Adrenal gland (tissue), 19 donors: ENCODE measurements at places on chromosomes 2 and 18.
A peak's percentile ranks its signal among the peaks of the same experiment; 100 is the strongest.

DNA sequence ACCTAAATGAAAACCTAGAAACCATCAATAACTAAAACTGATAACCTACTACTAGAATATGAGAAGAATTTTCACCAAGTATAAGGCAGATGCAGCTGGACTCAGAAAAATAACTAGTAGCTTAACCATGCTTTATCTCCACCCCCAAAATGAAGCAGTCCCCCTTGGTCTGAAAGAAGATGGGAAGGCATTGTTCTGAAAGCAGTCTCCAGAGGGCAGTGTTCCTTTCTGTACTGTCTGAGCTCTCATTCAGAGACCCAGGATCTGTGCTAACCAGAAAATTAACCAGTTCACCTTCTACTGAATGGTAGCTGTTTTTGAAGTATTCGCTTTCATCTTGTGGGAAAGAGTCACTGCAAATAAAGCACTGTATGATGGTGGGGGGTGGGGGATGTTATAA lies 273.0 kb downstream of the PDE11A start:
- H3K36me3 ChIP-seq, result no peaks in the 10 kb centered on the region
- no peak overlapping the region for H3K4me3 ChIP-seq
- H3K27ac ChIP-seq, result no peak overlapping the region
- no peaks in the 10 kb centered on the region for H3K4me1 ChIP-seq
- no peak for DNase-seq

GRCh38 chr2:73033142-73033765 lies 38.3 kb downstream of the SFXN5 start:
- no peaks in the 10 kb centered on the region for H3K4me1 ChIP-seq
- no peaks in the 10 kb centered on the region for H3K36me3 ChIP-seq
- no peak for DNase-seq

DNA sequence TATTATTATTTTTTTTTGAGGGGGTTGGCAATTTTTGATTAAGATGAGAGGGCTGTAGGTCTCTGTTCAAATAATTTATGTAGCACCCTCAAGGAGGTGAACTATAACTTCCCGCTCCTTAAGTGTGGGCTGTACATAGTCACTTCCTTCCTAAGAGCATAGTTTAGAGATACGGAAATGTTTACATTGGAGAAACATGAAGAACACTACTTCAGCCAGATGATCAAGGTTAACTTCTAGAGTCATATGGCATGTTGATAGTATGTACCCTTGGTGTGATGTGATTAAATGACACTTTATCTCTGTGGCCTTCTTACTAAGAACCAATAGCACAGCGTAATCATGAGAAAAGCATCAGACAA lies 93.7 kb downstream of the MIB1 start:
- H3K4me3 ChIP-seq, result no peak overlapping the region
- peaks cover 8% of the 10 kb centered on the region for H3K36me3 ChIP-seq
- DNase-seq, result no peak
- H3K4me1 ChIP-seq, result peaks cover 17% of the 10 kb centered on the region
- H3K27ac ChIP-seq, result no peak overlapping the region

DNA sequence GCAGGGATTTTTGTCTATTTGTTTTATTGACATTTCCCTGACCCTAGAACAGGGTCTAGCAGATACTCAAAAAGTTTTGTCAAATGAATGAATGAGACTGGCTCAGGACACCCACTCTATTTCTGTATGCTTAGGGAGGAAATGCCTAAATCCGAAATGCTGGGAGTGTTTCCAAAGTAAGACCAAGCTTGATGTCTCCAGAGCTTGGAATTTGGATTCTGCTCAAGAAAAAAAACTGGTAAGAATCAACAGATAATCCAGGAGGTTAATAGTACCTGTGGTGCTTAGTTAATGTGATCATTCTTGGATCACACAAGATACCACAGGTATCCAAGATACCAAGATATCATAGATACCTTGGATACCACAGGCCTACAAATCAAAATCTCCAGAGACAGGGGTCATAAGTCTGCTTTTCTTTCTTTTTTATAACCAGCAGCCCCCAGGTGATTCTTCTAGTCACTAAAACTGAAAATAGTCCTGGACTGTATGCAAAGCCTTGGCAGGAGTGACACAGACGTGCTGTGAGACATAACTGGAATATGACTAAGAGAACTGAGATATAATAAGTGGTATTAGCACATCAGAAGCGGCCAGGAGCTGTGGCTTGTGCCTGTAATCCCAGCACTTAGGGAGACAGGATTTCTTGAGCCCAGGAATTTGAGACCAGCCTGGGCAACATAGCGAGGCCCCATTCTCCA lies 39.9 kb upstream of the SP3 start:
- H3K4me1 ChIP-seq, result no peaks in the 10 kb centered on the region
- DNase-seq, result no peak
- H3K27me3 ChIP-seq, result no peaks in the 10 kb centered on the region

DNA sequence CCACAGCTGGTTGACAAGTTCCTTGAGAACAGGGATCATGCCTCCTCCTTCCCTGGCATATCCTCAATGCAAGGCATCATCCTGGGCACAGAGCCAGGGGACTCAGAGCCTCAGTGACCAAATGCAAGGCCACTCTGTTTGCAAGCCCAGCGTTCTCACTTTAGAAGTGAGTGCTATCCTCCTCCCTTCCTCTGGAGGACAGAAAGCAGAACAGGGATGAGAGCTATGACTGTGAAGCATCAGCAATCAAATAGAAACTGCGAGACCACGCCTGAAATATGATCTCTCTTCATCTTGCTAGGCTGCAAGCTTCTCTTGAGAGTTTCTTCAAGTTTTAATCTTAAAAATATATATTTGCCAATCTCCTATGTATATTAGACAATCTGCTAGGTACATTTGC lies 119.8 kb downstream of the LRATD1 start:
- peak; percentile 20 for DNase-seq
- no peak overlapping the region for H3K27ac ChIP-seq
- no peaks in the 10 kb centered on the region for H3K36me3 ChIP-seq
- H3K4me3 ChIP-seq, result no peak overlapping the region

GRCh38 chr2:224835405-224835804 lies 119.2 kb upstream of the CCDC195 start:
- peaks cover under 1% of the 10 kb centered on the region for H3K36me3 ChIP-seq
- DNase-seq, result no peak
- H3K4me3 ChIP-seq, result no peak overlapping the region

- H3K27ac ChIP-seq, result peak overlapping the region; percentile 97
- H3K4me1 ChIP-seq, result peaks cover 27% of the 10 kb centered on the region
- no peak for DNase-seq
- H3K4me3 ChIP-seq, result no peak overlapping the region
Observed at GRCh38 chr2:95122197-95122551, 566 bp upstream of the MRPS5 start.

- no peaks in the 10 kb centered on the region for H3K36me3 ChIP-seq
- H3K4me1 ChIP-seq, result peaks cover 12% of the 10 kb centered on the region
- H3K27ac ChIP-seq, result peak overlapping the region; percentile 85
- no peaks in the 10 kb centered on the region for H3K27me3 ChIP-seq
Observed at GRCh38 chr18:76459687-76460350, 35.2 kb downstream of the ZNF516 start.

DNA sequence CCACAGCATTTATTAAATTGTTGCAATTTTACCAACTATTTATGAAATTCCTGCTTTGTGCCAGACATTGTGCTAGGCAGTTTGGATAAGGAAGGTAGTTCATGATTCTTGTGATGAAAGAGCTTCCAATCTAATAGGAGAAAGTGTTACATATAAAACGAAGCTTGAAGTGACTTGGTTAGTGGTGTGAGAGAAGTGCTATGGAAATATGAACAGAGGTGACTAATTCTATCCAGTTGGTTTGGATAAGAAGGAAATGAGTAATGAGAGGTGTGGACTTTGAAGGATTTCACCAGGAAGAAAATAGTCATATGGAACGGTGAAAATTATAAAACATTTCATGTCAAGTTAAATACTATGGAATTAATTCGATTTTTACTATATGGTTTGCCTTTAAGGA lies 48.6 kb downstream of the EML6 start:
- DNase-seq, result no peak
- peaks cover 9% of the 10 kb centered on the region for H3K4me1 ChIP-seq
- H3K27me3 ChIP-seq, result no peaks in the 10 kb centered on the region
- no peaks in the 10 kb centered on the region for H3K36me3 ChIP-seq

- no peak for DNase-seq
- H3K36me3 ChIP-seq, result no peaks in the 10 kb centered on the region
- no peak overlapping the region for H3K27ac ChIP-seq
- H3K4me1 ChIP-seq, result no peaks in the 10 kb centered on the region
- H3K4me3 ChIP-seq, result no peak overlapping the region
Observed at GRCh38 chr2:203583701-203584100, 48.6 kb upstream of the RAPH1 start.

- no peaks in the 10 kb centered on the region for H3K4me1 ChIP-seq
- no peak overlapping the region for H3K27ac ChIP-seq
- no peak overlapping the region for H3K4me3 ChIP-seq
- H3K36me3 ChIP-seq, result no peaks in the 10 kb centered on the region
- no peak for DNase-seq
Observed at GRCh38 chr18:48270929-48271328, 138.3 kb downstream of the ZBTB7C start.

- peak overlapping the region; percentile 36 for H3K4me3 ChIP-seq
- DNase-seq, result no peak
- no peaks in the 10 kb centered on the region for H3K36me3 ChIP-seq
- H3K27me3 ChIP-seq, result no peaks in the 10 kb centered on the region
Observed at GRCh38 chr2:238865015-238865719, 17.3 kb downstream of the TWIST2 start.

DNA sequence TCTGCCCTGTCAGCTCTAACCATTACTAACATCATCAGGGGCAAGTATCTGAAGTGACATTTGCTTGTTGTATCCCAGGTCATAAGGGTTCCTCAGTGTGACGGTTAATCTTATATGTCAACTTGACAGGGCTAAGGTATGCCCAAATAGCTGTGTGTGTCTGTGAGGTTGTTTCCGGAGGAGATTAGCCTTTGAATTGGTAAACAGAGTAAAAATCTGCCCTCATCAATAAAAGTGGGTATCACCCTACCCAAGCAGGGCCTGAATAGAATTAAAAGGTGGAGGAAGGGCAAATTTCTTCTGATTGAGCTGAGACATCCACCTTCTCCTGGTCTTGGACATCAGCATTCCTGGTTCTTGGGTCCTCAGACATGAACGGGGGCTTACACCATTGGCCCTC lies 12.8 kb upstream of the TGFA start:
- no peak overlapping the region for H3K4me3 ChIP-seq
- no peak for DNase-seq
- no peaks in the 10 kb centered on the region for H3K4me1 ChIP-seq
- H3K36me3 ChIP-seq, result no peaks in the 10 kb centered on the region

- no peak overlapping the region for H3K4me3 ChIP-seq
- H3K4me1 ChIP-seq, result peaks cover 14% of the 10 kb centered on the region
- DNase-seq, result no peak
- H3K36me3 ChIP-seq, result no peaks in the 10 kb centered on the region
- H3K27ac ChIP-seq, result no peak overlapping the region
Observed at GRCh38 chr18:3748086-3748485, 298.1 kb downstream of the TGIF1 start.

- H3K27me3 ChIP-seq, result no peaks in the 10 kb centered on the region
- H3K4me3 ChIP-seq, result no peak overlapping the region
- no peaks in the 10 kb centered on the region for H3K36me3 ChIP-seq
- DNase-seq, result no peak
- no peak overlapping the region for H3K27ac ChIP-seq
- H3K4me1 ChIP-seq, result no peaks in the 10 kb centered on the region
Observed at GRCh38 chr2:156581280-156581679, 145.1 kb downstream of the GPD2 start.

DNA sequence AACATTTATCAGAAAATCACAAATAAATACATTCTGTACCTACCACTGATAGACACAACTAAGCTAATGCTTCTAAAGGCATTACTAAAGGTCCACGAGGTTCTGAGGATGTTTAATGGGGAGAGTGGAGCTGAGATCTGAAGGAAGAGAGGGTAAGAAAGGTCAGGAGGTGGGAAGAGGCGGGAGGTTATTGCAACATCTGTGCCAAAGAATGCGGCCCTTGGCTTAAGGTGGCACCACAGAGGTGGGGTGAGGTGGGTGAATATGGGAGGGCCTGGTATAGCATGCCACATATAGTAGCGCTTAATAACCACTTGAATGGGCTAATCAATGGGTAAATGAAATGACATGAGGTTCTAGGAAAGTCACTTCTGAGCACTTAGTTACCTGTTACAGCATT lies 217.8 kb upstream of the ATP5MC3 start:
- H3K27me3 ChIP-seq, result no peaks in the 10 kb centered on the region
- no peak overlapping the region for H3K4me3 ChIP-seq
- H3K4me1 ChIP-seq, result no peaks in the 10 kb centered on the region
- no peak overlapping the region for H3K27ac ChIP-seq
- no peak for DNase-seq
- H3K36me3 ChIP-seq, result no peaks in the 10 kb centered on the region

- DNase-seq, result no peak
- no peaks in the 10 kb centered on the region for H3K27me3 ChIP-seq
- no peak overlapping the region for H3K27ac ChIP-seq
- no peaks in the 10 kb centered on the region for H3K36me3 ChIP-seq
Observed at GRCh38 chr2:151043484-151043883, 218.2 kb downstream of the RBM43 start.

DNA sequence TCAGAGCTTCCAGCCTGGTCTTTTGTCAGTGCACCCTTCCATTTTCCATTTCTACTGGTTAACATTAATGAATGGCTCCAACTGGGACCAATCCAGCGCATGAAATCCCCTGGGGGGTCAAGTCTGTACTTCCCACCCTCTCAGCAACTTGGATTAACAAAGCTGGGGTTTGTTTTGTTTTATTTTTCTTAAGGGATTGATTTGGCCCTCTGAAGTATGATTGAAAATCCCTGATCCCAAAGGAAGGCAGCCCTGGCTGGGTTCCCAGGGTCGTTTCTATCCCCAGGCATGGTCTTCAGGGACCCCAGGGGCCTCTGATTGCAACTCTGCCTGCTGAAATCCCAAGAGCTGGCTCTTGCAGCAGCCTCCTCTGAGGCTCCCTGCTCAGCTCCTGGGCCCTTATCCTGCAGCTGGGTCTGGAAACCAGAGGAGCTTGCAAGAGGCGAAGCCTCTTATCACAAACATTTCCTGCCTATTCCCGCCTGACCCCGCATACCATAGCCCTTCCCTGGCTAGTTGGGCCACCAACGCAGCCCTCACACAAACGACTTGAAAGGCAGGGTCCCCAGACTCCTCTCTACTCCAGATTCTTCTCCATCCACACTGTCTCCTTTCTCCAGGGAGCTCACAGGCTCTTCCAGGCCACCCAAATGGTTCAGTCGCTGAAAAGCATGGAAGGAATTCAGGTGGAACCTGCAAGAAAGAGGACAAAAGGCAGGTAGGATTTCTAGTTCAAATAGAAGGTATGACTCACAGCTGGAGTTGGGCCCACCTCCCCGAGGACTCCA lies 109.7 kb upstream of the PKDCC start:
- H3K4me3 ChIP-seq, result no peak overlapping the region
- H3K4me1 ChIP-seq, result peaks cover 23% of the 10 kb centered on the region
- H3K27me3 ChIP-seq, result no peaks in the 10 kb centered on the region
- H3K27ac ChIP-seq, result peak overlapping the region; percentile 44
- no peaks in the 10 kb centered on the region for H3K36me3 ChIP-seq

DNA sequence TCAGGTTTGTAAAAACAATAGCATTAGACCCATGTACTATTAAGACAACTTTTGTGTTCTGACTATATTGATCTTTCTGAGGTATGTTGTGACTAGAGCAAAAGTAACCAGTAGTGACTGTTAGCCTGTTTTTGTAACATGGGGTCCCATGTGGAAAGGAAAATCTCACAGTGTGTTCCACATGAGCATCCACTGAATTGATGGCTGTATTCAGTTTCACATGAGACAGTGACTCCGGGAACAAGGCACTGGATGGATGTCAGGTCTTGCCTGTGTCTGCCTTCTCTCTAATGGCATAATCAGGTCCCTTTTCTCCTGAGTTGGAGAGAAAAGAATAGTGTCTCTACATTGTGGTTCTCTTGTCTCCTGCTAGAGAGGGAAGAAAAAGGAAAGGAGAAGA lies 27.5 kb downstream of the TMEM178A start:
- no peaks in the 10 kb centered on the region for H3K4me1 ChIP-seq
- H3K36me3 ChIP-seq, result no peaks in the 10 kb centered on the region
- DNase-seq, result no peak
- H3K4me3 ChIP-seq, result no peak overlapping the region
- no peaks in the 10 kb centered on the region for H3K27me3 ChIP-seq
